Spinal cord (tissue), 10 donors: ENCODE measurements at places on chromosomes 1 and 21. TPM values are rescaled to one million over a fixed set of nuclear protein-coding genes. Genes with fewer than 3 reads are reported as not detected.

DNA sequence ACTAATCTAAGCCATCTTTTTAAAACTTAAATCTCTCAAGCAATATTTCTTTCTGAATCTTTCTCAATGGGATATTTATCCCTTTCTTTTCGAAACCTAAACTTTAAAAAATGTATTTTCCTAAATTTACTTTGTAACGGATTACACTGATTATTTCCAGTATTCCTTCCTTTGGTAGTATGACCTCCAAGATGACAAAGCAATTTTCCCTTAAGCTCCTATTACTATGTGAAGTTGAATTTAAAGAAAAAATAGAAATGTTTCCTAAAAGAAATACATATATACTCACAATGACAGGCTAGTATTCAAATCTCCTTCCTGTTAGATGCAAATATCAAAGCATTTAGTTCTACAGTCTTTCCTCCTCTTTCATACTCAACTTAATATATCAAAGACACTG lies 15.8 kb downstream of the SCAF4 start:
- DNase-seq, result no peak

Gene GLMP
- polyA plus RNA-seq, result 28.9 TPM

GRCh38 chr1:205437570-205437969 lies 15.7 kb upstream of the LEMD1 start:
- DNase-seq, result no peak

Gene ATF3
- polyA plus RNA-seq, result 5.3 TPM

Gene AVPR1B
- not detected for polyA plus RNA-seq

Gene NPPA
- 4.7 TPM for polyA plus RNA-seq

DNA sequence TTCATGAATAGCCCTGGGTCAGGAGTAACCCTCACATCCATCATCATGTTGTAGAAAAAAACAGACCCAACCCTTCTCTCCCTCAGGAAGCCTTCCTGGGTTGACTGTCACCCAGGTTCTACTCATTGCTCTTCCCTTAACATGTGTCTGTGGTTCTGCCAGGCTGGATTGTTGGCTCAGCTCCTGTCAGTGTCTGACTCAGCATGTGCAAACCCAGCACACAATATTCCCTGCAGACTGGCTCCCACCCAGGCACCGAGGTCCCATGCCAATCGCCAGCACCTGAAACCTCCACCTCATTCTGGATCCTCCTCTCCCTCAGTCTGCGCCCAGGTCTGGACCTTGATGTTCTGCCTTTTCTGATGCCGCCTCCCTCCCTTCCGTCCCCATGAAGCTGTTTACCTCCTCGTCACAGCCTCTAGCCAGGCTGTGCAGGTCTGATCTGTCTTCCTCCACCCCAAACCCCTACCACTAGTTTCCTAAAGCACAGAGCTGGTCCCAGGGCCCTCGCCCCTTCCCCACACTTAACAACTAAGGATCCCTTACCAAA lies 4.3 kb upstream of the S100A8 start:
- DNase-seq, result no peak

Gene NTNG1
- 26.0 TPM for polyA plus RNA-seq

GRCh38 chr1:230596306-230596705 lies 46.0 kb upstream of the COG2 start:
- DNase-seq, result no peak

DNA sequence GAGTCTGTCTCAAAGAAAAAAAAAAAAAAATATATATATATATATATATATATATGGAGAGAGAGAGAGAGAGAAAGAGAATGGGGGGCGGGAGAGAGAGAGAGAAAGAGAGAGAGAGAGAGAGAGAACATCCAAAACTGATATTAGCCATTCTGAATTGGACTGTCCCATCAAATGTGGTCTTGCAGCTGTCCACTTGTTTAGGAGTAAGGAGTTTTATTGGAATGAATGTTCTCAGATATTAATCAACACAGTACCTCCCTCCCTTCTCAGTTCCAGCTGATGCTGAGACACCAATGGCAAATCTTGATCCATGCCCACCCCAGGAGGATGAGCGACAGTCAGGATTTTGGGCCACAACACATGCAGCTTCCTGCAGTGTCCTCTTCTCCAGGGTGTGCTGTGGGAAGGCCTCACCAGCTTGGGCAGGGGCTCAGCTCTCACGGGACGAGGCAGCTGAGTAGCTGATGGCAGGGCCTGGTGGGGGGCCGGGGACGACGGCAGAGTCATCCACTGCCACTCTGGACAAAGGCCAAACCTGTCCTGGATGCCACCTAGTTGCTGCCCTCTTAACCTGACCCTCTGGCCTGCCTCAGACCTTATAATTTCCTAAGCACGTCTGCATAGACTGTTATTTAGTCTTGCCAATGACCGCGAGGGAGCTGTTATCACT lies 9.3 kb upstream of the CLDN14 start:
- no peak for DNase-seq

Gene COL8A2
- 7.9 TPM for polyA plus RNA-seq
